ENCODE measurements at places on chromosomes 7 and 10. TPM values are rescaled to one million over a fixed set of nuclear protein-coding genes. Genes with fewer than 3 reads are reported as not detected.

Gene FAM13C
- polyA plus RNA-seq = 16.3 TPM

Gene NPC1L1
- polyA plus RNA-seq = 0.79 TPM

Gene DNAJC12
- polyA plus RNA-seq = 4.4 TPM

DNA sequence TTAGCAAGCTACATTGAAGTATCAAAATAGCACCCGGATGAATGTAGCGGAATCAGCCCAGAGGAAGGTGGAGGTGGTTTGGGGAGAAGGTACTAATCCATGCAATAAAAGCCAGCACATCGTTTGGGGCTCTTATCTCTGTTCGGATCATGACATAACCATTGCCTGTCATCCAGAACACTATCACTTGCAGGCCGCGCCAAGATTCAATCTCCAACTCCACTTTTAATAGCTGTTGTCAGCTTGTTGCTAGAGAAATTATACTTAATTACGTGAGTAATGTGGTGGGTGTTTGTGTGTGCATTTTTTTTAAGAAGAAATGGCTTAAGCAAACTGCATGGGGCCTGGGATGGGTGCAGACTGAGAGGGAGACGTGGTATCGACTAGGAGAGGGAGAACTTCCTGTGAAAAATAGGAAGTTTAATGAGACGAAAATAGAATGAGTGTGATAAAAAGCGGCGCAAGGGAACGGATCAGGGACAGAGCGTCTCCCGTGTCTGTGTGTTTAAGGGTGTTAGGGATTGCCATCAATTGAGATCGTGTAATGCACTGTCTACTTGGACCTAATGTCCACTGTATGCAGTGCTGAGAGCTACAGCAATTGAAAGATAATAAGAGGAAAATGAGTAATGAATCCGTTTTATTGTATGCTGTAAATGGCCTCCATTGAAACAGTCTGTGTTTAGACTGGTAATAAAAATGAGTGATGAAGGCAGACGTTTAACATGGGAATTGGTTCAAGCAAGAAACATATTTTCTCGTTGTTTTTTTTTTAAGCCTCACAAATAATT is 27.6 kb upstream of the SFMBT2 start:
- no peak for DNase-seq

GRCh38 chr7:96663871-96664445 is 45.7 kb downstream of the SEM1 start:
- no peak for DNase-seq

- no peak for DNase-seq
Measured at GRCh38 chr7:38321515-38321944, 48.1 kb upstream of the TARP start.

DNA sequence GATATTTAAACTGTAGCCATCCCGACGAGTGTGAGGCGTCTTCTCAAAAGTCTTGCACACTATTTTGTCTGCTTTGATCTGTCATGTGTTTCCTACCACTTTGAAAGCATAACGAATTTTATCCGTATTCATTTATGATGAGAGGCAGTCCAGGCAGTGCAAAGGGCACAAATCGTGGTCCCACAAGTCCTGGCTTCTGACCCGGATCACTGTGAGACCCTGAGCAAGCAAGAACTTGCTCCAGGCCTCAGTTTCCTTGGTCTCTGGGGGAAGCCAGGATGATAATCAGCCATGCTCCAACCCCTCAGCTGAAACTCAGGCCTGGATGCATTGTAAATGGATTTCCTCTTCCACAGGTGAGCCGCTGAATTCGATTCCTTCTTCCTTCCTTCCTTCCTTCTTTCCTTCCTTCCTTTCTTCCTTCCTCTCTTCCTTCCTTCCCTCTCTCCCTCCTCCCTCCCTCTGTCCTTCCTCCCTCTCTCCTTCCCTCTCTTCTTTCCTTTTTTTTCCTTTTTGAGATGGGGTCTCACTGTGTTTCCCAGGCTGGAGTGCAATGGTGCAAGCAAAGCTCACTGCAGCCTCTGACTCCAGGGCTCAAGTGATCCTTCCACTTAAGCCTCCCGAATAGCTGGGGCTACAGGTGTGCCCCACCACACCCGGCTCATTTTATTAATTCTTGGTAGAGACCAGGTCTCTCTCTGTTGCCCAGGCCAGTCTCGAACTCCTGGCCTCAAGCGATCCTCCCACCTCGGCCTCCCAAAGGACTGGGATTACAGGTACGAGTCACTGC is 18.4 kb upstream of the ZKSCAN1 start:
- no peak for DNase-seq

DNA sequence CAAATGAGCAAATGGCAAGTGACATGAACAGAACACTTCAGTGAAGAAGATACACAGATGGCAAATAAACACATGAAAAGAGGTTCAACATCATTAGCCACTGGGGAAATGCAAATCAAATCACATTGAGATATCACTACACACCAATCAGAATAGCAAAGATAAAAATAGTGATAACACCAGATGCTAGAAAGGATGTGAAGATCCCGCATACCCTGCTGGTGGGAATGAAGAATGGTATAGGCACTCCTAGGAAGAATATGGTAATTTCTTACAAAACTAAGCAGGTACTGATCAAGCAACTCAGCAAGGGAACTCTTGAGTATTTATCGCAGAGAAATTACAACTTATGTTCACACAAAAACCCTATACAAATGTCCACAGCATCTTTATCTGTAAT is 11.2 kb downstream of the LAMB4 start:
- no peak for DNase-seq

Measured in aorta (tissue), 5 donors.